ENCODE measurements at places on chromosomes 5 and 9.

DNA sequence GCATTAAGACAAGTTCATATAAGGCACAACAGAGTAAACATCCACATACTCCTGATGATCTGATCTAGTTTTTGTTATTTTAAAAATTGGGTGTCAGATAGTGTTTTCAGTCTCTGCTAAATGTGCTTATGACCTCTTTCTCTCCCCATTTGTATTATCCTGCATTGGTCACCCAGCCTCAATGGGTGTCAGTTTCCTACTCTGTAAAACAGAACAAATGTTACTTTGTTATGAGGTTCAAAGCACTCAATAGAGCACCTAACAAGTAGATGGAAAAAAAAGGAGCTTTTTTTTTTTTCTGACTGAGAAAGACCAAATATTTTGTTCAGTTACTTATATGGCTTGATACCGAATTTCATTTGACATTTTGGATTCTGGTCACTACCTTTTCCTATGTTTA lies 33.6 kb upstream of the RASGRF2 start:
- DNase-seq = no peak

DNA sequence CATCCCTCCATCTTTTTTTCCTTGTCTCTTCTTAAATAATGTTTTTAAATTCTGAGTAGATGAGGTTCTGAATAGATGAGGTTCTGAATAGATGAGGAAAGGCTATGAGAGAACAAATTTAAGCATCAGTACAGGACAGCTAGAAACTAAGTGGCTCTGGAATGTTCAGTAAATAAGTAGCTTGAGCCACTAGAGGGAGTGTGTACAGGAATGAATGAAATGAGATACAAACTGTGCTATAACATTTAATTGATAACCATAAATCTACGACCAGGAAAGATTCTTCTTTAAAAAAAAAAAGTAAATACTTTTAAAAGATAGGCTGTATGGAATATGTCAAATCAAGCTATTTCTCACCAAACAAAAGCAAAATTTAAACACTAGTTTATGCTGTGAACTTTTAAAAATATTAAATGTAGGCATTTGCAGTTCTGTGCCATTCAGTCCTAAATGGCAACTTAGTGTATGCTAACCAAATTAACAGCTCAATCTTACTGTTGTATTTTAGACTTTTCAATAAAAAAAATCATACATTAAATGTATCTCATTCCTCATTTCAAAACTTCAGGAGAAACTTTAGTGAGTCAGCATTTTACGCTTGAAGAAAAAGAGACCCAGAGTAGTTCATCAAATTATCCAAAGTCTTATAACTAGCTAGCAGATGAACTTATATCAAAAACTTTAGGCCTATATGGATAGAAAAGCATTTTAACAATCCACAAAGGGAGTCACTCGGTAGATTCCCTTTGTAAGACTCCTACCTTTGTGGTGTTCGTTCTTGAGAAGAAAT lies 70.4 kb upstream of the SNX2 start:
- no peak for DNase-seq

- DNase-seq = no peak
These were observed 142.2 kb downstream of the TTLL11 start for GRCh38 chr9:121950866-121951265.

DNA sequence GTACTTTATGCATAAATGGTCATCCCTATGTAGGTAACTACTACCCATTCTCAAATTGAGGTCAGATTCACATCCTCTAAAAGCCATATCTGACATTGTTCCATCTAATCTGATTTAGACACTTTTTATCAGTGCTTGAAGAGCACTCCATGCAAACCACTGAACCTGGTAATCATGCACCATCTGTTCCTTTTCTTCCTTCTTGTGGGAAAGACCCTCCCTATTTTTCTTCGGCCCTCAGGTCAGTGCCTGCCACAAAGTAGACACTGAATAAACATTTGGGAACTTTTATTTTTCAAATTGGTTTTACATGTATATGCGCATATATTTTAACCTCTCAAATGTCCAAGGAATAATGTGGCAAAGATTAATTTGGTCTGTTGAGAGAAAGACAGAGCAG lies 26.0 kb upstream of the PDE4D start:
- DNase-seq = no peak

DNA sequence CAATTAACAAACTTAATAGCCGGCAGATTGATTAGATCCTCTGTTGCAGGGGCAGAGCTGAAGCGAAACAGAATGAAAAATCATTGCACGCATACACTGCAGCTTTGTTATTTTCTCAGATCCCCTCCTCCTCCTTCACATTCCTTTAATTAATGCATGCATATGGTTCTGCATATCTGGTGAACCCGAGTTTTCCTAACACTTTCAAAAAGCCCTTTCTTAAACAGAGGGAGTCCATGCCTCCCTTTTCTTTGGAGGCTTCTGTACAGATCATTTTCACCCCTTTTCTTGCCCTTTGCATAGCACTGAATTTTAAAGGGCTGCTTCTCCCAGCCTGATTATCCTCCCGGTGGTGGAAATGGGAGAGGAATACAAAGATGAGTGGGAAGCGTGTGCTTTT lies 136.6 kb upstream of the TBCA start:
- DNase-seq = no peak

- no peak for DNase-seq
These were observed 226.0 kb upstream of the C9orf72 start for GRCh38 chr9:27799326-27799725.

- no peak for DNase-seq
These were observed 72.1 kb downstream of the C7 start for GRCh38 chr5:40981420-40981819.

GRCh38 chr9:76605321-76605900 lies 146.4 kb downstream of the GCNT1 start:
- no peak for DNase-seq

- no peak for DNase-seq
These were observed 41.9 kb downstream of the VCAN start for GRCh38 chr5:83513491-83513890.

GRCh38 chr5:37720550-37720952 lies 119.3 kb downstream of the GDNF start:
- DNase-seq = no peak

GRCh38 chr9:76704593-76705204 lies 59.5 kb upstream of the PCA3 start:
- DNase-seq = no peak

GRCh38 chr9:113885183-113886025 lies 9.3 kb downstream of the ZNF618 start:
- DNase-seq = no peak

- DNase-seq = no peak
These were observed 275.7 kb downstream of the CSNK1G3 start for GRCh38 chr5:123787635-123788034.

DNA sequence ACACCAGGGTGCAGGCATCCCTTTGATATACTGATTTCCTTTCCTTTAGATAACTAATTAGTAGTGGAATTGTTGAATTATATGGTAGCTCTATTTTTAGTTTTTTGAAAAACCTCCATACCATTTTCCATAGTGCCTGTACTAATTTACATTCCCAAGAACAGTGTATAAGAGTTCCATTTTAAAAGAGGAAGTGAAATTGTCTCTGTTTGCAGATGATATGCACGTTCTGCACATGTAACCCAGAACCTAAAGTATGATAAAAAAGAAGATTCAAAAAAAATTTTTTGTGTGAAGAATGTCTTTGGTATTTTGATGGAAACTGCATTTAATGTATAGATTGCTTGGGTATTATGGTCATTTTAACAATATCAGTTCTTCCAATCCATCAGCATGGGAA lies 424.0 kb upstream of the CCNH start:
- no peak for DNase-seq

- DNase-seq = peak; percentile 8
These were observed 383.6 kb downstream of the CCDC171 start for GRCh38 chr9:15936306-15936921.

DNA sequence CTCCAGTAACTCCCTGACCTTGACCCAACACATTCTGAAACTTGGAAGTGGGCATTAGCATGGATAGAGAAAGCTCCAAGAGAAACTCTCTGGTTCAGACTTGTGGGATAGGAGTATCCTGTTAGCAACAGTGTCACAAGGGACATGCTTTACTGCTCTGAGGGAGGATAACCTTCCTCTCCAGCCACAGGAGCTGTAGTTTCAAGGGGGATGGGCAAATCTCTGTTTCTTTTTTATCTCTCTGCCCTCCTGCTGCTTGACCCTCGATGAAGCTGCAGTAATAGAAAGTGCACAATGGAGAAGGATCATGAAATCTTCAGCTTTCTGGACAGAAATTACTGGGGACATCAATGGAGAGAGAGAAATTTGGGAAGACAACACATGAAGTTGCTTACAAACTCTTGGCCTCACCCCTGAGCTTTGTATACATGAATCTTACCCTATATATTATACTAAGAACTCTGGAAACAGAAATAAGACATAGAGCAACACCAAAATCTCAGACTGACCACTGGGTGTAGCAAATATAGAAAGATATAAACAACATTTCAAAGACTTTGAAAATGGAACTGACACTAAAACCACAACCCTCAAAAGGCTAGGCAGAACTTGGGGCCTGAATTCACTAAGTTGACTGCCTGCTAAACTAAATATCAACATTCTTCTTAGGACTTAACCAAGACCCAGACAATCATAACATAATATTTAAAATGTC lies 471.0 kb upstream of the MEF2C start:
- no peak for DNase-seq

DNA sequence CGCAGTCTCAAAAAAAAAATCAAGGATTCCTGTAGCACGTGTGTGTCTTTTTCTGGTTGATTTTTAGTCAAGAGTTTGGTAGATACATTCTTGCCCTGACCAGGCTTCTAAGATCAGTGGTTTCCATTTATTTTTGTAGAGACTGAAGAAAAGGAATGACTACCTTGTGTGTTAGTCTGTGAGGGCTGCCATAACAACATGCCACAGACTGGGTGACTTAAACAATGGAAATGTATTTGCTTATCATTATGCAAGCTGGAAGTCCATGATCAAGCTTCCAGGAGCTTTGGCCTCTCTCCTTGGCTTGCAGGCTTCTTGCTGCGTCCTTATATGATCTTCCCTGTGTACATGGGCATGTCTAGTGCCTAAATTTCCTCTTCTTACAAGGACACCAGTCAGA lies 127.0 kb downstream of the CCDC192 start:
- DNase-seq = no peak

DNA sequence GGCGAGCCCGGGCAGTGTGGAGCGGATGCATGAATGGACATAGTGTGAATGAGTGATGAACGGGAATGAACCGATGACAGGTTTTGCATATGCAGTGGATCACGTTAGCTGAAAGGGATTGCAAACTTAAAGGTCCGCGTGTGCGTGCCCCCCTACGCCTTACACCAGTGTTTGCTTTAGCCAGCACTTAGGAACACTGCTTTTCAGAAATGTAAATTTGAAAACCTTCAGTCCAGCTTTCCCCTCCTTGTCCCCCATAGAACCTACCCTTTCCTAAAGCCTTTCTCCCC lies 692 bp downstream of the PSAT1 start:
- no peak for DNase-seq

DNA sequence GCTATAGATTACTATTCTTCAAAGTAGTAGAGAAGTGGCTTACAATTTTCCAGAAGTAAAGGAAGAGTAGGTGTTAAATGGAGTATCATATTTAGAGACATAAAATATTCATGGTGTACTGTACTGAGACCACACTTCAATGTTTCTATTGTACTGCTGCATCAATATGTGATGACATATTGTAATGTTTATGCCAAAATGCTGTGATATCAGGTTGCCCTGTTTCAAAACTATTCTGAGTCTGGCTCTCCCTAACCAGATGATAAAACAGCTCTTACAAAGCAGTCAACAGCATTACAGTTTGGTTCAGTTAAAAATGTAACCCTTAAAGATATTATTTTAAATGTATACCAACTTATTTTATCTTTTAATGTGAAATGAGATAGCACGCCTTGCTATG lies 30.8 kb upstream of the ACOT12 start:
- no peak for DNase-seq

GRCh38 chr9:87197349-87198130 lies 250.2 kb upstream of the GAS1 start:
- no peak for DNase-seq

DNA sequence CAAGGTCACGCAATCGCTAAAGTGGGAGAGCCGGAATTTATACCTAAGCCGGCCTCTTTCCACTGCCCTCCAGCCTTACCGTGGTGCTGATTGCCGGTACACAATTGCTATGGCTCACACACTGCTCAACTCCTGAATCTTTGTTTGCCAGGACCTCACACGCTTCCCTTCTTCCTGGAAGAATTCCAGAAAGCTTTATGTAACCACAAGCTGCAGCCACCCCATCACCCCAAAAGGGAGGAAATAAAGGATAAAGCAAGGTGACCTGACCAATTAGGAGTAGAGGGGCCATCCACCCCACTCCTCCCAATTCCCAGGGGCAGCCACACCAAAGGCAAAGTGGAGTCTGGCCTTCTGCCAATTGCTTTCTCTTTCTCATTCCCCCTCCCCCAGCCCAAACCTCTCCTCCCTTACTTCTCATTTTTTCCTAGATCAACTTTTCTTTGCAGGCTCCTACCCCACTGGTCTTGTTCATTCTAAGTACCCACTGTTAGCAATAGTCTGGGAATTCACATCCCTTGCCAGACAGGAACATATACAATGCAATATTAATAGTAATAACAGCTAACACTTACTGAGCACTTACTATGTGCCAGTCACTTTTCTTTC lies 18.0 kb upstream of the CDC23 start:
- no peak for DNase-seq

GRCh38 chr5:10595672-10596309 lies 31.9 kb downstream of the ANKRD33B start:
- no peak for DNase-seq

- DNase-seq = no peak
These were observed 619.1 kb downstream of the CCDC171 start for GRCh38 chr9:16171911-16172310.

All from NCI-H1436 treated with DMSO at 0.1 percent for 48 hours (cell line).